ENCODE measurements at places on chromosomes 3 and 15.

GRCh38 chr3:51698209-51698608 lies 8.7 kb upstream of the GRM2 start:
- no peak for DNase-seq

DNA sequence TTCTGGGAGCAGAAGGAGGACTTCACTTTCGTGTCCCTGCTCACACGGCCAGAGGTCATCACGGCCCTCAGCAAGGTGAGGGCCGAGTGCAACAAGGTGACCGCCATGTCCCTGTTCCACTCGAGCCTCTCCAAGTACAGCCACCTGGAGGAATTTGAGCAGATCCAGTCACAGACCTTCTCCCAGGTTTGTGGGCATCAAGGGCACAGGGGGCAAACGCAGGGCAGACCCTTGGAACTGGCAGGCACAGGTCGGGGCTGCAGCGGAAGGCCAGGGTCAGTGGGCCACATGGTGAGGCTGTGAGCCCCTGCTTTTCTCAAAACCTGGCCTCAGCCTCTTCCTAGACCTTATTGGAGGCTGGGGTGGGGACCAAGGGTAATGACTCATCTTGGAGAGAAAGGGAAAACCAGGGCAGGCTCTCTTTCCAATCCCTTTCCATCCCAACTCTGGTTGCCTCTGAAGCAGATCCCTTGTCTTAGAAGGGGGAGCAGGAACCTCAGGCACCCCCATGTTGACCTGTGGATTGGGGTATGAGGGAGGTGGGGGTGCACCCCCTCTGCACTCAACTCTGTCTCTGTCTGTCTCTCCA lies 29.5 kb downstream of the DNAH1 start:
- DNase-seq: peak; percentile 22

GRCh38 chr15:73694419-73694818 lies 10.2 kb downstream of the CD276 start:
- DNase-seq: peak; percentile 17

DNA sequence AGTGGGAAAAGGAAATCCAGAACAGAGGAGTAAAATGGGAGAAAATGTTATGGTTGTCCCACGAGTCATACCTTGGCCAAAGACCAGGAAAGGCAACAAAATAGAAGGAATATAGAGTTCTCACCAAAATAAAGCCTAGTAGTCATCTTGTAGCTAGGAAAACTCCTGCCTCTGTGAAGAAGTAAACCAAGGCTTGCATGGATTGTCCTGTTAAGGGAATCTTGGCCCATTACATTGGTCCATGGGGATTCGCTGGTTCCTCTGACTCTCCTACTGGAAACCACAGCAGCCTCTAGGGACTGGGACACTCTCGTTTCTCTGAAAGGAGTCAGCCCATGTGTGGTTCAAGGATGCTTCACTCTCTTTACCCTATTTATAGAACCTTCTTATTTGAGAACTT lies 62.9 kb upstream of the FNDC3B start:
- peak; percentile 47 for DNase-seq

DNA sequence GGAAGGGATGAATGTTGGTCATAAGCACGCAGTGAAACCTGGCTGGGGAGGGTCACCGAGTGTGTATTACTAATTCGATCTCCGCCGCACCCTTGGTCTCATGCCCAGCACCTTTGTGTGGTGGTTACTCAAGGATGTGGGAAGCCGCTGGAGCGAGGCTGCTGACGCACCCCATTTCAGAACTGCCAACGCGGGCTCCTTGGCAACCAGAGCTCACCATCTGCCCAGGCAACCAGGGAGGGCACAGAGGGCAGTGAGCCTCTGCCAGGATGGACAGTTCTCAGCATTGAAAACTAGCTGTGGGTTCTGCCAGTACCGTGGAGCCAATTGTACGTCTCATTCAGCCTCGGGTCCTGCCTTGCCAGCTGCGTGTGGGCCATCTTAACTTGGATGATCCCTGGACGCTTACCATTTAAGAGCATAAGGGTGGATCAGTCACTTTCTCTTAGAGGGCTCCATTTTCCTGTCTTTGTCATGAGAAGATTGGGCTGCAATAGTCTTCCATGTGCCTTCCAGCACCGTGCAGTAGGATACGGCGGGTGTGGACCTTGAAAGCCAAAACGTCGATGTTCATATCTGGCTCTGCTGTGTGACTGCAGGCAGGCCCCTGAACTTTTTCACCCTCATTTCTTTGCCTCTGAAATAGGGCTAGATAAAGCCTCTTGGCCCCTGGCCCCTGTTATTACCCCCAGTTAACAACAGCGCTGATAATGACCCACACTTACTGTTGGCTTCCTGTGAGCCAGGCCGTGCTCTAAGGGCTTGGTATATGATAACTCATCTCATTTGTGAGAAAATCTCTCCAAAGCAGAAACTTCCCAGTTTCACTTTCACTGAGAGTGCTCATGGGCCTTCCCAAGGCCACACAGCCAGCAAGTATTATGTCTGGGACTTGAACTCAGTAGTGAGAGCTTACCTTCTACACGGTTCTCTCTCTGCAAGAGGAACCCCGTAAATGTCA lies 238.8 kb downstream of the OPA1 start:
- no peak for DNase-seq

DNA sequence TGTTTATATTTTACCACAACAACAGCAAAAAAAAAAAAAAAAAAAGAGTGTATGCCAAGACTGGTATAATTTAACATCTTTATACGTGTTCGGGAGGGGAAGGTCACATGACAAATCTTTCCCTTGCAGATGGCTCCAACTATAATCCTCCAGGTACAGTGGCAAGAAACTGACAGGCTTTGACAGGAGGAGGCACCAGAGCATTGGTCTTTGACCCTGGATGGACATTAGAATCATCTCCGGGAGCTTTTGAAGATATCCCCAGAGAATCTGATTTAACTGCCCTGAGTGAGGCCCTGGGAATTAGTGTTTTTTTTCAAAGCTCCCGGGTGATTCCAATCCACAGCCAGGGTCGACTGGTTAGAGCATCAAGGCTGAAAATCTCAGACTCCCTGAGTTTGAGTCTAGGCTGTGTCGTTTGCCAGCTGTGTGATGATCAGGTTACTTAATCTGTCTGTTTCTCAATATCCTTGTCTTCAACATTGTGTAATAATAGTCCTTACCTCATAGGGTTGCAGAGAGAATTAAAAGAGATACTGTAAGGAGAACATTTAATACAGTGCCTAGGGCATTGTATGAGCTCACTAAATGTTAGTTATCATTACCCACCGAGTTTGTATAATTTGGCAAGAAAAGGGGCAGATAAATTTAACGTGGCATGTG lies 8.9 kb upstream of the SEMA5B start:
- DNase-seq: peak; percentile 83

DNA sequence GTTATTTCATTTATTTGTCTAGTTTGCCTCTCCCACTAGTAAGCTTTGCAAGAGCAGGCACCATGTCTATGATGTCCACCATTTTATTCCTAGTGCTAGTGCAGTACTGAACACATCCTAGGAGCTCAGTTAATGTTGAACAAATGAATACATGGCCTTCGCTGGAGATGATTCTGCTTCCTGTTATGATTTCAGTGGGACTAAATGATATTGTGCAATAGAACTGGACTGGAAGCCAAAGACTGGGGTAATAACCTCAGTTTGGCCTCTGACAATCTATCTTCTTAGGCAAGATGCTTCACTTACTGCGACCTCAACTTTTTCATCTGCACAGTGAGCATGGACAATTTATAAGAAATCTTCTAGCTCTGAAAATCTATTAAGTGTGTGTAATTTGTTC lies 191.3 kb downstream of the ADAMTSL3 start:
- peak; percentile 94 for DNase-seq

Measured in cardiac fibroblast (primary cell).